ENCODE measurements at places on chromosomes 11 and 22.
A peak's percentile ranks its signal among the peaks of the same experiment; 100 is the strongest.

GRCh38 chr11:31492320-31492913 is 17.0 kb downstream of the IMMP1L start:
- DNase-seq: no peak

DNA sequence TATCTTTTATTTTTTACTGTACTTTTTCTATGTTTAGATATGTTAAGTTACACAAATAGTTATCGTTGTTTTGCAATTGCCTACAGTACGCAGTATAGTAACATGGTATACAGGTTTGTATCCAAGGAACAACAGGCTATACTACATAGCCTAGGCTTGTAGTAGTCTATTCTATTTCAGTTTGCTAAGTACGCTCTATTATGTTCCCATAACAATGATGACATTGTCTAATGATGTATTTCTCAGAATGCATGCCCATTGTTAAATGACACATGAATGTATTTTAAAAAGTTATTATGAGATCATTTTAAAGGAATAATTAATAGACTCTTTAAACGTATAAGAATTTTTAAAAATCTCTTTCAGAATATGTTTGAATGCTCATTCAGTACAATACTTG is 696.7 kb upstream of the CCDC90B start:
- no peak for DNase-seq

DNA sequence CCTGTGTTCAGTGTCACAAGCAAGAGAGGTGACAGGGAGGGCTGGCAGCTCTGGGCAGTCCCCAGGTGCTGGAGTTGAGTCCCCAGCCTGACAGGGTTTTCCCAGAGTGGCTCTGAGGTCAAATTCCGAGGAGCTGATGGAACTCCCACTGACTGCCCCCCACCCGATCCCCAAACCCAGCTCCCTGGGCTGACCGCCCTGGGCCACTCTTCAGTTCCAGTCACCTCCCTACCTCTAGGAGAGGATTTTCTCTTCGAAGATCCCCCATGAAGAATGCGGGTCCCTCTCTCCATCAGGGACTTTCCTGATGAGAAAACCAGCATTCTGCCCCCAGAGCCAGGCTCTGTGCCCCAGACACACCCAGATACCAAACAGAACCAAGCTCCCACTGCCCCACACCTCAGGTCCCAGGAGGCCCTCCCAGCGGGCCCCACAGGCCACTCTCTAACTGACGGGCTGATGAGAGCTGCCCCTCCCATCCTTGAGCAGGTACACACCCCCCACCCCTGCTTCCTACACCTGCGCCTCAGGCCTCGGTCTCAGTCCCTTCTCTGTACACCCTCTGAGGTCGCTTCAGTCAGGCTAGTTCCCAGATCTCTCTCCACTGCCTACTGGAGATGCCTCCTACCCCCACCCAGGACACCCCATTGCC is 12.1 kb upstream of the RAC2 start:
- no peak for DNase-seq

DNA sequence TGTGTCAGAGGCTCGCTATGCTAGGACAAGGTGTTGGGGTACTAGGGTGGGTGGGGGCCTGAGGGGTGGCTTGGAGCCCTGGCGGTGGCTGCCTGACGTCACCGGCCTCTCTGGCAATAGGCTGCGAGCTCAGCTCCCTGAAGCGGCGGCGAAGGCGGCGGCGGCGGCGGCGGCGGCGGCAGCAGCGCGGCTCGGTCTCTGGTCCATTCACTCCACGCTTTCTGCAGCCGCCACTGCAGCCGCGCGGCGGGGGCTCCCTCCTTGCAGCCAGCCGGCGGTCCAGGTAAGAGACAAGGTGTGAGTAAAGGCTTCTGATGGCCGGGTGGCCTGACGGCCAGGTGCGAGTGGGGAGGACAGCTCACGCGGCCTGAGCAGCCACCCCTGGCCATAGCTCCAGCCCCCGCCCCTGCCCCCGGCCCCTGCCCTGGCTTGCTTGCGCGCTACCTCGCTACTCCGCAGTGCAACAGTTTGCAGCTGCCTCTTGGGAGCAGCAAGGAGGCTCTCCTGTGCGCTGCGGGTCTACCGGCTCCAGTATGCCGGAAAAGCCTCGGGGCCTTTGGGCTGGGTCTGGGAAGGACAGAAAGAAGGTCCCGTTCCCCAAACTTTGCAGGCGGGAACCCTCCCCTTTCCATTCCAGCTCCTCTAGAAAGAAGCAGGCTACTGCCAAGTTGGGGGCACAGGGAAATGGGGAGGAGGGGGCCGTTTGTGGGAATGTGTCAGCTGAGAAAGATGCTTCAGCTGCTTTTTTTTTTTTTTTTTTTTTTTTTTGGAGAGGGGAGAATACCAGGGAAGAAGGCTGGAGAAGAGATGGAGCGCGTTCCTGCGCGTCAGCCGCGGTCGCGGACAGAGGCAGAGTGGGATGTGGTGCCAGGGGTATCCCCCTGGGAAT is at the start of gene C11orf87:
Gene C11orf87, plus strand, starts transcription at position 210 of the 889 bp plus-strand sequence. CDS start 1,444 bp downstream, outside the sequence.
- DNase-seq: peak; percentile 33

DNA sequence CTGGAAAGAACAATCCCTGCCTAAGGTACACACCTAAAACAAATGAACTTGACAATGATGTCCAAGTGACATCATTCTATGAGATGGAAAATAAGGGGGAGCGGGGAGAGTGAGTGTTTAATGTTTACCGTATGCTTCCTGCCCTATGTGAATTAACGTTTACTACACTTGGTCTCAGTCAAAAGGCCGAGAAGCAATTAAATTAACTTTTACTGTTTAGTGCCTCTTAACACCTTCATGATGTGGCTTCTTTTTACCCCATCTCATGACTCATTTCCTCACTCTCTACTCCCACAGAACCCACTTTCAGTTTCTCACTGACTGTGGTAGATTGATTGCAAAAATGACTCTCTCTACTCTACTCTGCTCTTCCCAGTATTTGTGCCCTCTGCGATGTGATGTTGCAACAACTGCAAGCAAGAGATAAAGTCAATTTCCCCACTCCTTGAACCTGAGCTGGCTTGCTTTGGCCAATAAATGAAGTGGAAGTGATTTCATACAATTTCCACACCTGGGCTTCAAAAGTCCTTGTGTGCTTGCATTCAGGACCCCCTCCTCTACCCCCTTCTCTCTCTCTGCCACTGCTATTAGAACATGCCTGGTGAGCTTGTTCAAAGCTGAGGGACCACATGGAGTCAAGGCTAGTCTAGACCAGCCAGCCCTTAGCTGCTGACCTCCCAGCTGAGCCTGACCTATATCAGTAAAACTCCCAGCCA is 11.6 kb upstream of the ALKBH3 start:
- DNase-seq: no peak

GRCh38 chr11:127003260-127003981 is 2.9 kb upstream of the KIRREL3 start:
- peak; percentile 94 for DNase-seq

DNA sequence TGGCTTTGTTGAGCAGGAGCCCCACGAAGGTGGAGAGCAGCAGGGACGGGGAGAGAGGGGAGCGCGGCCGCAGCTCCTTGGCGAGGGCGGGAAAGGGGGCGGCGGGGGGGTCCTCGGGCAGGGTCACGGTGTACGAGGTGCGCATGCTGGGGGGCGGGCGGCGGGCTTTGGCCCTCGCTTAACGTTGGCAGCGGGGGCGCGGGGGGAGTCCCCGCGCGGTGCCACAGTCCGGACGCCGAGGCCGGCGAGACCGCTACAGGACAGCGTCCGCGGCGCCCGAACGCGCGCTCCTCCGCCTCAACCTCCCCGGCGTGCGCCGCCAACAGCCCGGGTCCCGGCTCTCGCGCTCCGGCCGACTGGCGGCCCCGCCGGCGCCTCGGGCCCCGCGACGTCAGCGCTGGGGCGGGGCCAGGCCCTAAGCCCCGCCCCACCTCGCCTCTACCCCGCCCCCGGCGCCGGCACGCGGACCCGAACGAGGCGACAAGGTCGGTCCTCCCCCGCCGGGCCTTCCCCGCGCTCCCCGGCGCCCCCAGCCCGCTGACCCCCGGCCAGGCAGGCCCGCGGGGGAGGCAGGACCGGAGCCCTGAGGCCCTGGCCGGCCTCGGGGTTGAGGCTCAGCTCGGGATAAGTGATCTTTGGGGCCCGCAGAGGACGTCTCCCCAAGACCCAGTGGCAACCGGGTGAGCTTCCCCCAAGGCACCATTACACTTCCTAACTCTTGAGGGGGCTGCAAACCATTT is 17.5 kb downstream of the USP2 start:
- no peak for DNase-seq

Data from NCI-H1105 (cell line).